ENCODE measurements at places on chromosomes 13 and 19.

- DNase-seq = no peak
These were observed 540.5 kb downstream of the PCDH9 start for GRCh38 chr13:66689628-66690027.

- DNase-seq = no peak
These were observed 330.1 kb downstream of the UQCRFS1 start for GRCh38 chr19:28882818-28883217.

GRCh38 chr19:3622224-3622623 lies 4.4 kb downstream of the CACTIN start:
- DNase-seq = no peak

DNA sequence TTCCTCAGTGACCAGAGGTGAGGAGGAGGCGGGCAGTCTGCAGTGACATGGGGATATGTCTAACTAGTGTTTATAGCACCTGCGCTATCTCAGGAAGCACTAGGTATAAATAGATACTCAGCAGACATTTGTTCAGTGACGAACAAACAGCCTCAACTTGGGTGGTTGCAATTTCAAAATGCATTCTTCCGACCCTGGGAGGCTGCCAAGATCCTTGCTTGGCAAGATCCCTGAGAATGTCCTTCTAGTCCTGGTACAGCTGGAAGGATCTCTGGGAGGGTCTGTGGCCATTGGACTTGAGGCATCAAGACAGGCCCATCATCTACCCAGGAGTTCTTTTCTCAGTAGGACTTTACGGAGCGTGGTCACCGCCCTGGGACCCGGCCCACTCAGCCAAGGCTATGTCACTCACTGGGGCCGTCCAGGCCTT lies 299.5 kb downstream of the ZNF536 start:
- DNase-seq = no peak

GRCh38 chr13:46605076-46605824 lies 52.3 kb downstream of the LRCH1 start:
- DNase-seq = no peak

DNA sequence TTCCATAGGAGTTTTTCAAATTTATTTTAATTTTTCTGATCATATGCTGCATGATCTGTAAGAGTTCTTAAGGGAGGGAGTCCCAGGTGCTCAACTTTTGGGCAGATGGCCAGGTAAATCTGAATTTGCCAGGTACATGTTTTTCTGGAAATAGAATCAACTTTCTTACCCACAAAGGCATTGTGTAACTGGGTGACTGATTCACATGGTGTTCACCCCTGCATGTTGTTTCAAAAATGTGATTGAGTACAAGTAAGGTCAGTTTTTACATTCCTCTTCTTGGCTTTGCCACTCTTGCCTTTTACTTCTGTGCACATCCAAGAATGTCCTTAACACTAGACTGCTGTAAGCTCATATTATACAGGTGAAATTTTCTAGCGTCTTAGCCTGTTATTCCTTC lies 30.4 kb downstream of the RB1 start:
- DNase-seq = no peak

GRCh38 chr13:113820813-113821651 lies 42.8 kb downstream of the GAS6 start:
- DNase-seq = peak; percentile 43

DNA sequence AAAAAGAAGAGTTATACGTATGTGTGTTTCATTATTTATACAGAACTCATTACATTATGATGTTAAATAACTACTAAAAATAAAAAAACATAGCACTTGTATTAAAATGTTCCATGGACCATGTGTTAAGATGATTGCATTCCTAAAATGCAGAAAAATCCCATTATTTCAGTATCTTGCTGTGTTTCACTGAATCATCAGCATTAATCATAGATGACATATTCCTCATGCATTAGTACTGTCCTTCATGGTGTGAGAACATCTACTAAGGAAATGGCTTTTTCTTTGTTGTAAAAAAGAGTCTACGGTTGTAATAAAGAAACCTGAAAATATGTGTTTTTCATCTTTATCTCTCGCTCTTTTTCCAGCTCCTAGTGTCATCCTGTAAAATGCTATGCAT lies 416.5 kb downstream of the FGF14 start:
- no peak for DNase-seq

GRCh38 chr19:7262470-7262869 lies 31.7 kb downstream of the INSR start:
- no peak for DNase-seq

GRCh38 chr13:103953859-103954258 lies 887.6 kb upstream of the SLC10A2 start:
- DNase-seq = no peak

All from NCI-H510A (cell line).